T-helper 9 cell (primary cell): ENCODE measurements at places on chromosomes 13 and 19.

GRCh38 chr13:30053939-30054338, 203.5 kb upstream of the UBL3 start:
- DNase-seq = no peak

DNA sequence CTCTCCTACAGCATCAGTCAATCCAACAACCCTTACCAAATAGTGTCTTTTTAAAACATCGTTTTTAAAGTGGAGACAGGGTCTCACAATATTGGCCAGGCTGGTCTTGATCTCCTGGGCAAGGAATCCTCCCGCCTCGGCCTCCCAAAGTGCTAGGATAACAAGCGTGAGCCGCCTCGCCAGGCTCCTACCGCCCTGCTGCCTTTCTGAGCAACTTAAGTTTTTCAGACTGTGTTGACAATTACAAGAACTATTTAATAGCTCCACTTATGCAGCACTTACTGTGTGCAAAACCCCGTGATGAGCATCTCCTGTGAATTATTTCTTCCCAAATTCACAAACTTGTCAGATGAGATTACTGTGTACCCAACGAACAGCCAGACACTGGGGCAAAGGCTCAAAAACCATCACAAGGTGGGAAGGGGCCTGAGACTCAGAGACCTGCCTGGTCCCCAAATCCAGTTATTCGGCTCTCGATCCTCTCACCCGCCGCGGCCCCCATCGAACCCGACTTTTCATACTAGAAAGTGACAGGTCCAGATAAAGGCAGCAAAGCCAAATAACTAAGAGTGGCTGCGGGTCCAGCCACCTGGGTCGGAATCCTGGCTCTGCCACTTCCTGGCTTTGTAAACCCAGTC, 581 bp downstream of the RPL18 start:
- DNase-seq = no peak

DNA sequence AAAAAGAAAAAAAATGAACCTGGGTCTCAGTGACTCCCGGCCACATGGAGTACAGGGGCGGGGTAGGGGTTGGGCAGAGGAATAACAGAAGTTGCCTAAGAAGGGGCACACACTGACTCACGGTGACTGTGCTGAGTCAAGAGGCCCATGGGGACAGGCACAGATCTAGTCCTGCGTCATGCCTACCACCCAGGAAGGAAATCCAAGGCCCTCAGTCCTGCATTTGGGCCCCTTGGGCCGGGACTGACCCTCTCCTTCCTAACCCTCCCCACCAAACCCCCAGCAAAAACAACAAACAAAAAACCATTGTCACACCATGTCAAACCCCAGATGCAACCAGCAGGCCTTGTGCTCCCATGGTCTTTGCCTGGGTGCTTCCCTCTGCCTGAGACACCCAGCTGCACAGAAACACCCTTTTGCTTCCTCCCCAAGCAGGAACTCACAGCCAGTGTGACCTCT, 9.6 kb upstream of the NOTCH3 start:
- DNase-seq = no peak

DNA sequence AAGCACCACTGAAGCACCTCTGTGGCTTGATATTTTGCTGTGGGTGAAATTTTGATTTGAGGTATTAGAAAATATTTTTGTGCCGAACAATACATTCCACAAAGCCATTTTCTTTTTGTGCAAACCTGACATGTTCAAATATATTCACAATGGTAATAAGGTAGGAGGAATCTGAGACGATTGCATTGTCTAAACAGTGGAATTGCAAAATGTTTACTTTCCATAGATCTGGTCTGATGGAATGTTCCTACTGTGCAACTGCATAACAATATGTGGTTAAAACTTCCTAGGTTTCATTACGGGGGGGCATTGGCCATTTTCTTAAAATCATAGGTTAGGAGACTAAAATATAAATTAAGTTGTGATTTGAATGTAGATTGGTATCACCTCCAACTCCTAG, 42.7 kb upstream of the AKAP11 start:
- DNase-seq = no peak

DNA sequence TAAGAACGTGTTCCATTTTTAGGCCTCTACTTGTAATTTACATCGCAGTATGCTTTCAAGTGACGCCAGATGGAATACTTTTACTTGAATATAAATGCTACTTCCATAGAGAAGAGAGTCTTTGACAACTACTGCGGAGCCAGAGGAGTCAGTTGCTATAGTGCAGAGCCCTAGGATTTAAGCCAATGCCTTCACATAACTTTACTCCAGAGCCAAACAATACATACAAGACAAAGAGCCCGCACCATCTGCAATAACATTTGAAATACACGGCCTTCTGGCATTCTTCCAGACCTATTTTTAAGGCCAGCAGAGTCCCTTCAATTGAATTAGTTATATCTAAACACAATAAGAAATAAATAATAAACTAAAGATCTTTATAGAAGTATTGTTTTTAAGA, 59.4 kb downstream of the XPO4 start:
- no peak for DNase-seq

GRCh38 chr13:101757446-101758039, 305.1 kb downstream of the ITGBL1 start:
- no peak for DNase-seq

GRCh38 chr13:112171570-112171965, 104.6 kb downstream of the SOX1 start:
- DNase-seq = no peak

- DNase-seq = no peak
Measured at GRCh38 chr19:2138061-2138728, 13.2 kb downstream of the AP3D1 start.

DNA sequence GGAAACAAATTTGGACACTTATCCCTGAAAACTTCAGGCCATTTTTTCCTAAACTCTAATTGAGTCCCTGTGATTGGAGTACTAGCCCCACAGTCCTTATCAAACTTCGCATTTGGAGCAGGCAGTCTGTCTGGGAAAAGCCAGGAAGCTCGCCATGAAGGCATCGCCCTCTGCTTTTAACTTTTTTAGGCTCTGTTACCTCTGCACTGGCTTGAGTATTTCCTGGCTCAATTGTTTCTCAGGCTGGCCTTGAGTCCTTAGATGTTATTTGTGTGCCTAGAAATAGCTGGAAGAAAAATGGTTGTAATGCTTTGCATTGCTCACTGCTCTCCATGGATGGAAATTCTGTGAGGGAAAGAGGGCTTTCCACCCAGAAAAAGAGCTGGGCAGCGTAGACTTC, 24.2 kb downstream of the ACTN4 start:
- DNase-seq = no peak

GRCh38 chr19:49017666-49018351, 918 bp upstream of the LHB start:
- DNase-seq = peak; percentile 56

DNA sequence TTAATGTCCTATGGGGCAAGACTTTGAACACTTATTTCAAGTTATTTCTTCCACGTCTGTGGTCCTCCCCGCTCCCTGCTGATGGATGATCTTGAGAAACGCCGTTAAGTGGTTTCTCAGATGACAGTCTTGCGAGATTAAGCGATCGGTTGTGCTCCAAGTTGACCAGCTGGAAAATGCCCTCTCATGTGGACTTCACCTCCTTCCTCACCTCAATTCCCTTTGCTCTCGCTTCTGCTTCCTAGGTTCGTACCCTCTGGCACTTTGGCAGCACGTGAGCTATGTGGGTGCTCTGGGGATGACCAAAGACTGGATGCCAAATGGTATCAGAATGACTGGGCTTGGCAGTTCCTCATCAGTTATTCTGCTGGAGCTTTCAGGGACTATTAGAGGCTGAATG, 480.0 kb downstream of the ZNF536 start:
- DNase-seq = no peak

GRCh38 chr13:19071161-19071936, 110.3 kb downstream of the TUBA3C start:
- DNase-seq = no peak

GRCh38 chr13:106570299-106570852, 2.4 kb upstream of the ARGLU1 start:
- peak; percentile 40 for DNase-seq

GRCh38 chr19:6362027-6362350, 658 bp downstream of the CLPP start:
- DNase-seq = no peak

- no peak for DNase-seq
Measured at GRCh38 chr13:44303681-44304432, 69.8 kb upstream of the SERP2 start.

DNA sequence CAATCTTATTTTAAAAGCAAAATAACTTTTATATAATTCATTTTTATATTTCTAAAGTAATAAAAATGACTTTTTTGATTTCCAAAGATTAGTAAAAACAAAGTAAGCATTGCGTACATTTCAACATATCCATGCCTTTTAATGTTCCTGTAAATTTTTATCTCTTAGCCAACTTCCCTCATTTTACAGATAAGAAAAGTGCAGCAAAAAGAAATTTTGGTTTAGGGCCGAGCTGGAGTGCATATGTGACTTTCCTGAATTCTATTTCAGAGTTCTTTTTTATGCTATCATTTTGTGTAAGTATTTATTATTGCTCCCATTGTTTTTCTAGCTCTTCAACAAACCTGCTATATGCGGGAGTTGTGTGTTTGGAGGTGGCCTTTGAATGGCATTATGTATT, 195.3 kb downstream of the NHLRC3 start:
- DNase-seq = no peak

DNA sequence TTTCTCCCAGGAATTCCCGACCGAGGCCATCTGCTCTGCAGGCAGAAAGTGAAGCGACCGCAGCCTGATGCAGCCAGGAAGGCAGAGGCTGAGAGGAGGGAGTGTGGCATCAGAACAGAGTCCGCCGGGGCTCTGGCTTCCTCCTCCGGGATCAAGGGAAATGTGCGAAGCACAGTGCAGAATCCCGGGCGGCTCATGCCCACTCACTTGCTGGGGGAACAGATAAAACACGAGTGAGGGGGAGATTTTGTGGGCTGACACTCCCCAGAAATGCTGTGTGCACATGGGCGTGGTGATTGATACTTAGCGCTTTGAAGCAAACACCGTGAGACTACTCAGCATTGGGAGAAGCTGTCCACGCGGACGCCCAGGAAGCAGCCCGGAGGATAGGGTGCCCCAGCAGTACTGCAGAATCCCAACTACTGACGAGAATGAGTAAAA, 75.3 kb upstream of the POMP start:
- DNase-seq = no peak

DNA sequence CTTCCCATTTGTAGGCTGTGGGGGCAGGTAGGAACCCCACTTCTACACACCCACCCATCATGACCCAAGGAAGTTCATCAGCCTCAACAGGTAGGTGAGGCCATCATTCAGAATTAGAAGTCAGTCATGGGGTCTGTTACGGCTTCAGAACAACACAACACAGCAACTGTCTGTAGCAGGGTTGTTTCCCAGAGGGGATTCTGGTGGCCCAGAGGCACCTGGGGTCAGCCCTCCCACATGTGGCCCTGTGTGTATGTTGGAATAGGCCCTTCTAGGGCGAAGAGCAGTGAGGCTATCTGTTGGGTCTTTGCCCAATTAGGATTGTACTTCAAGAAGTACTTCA, 3.4 kb downstream of the IGFLR1 start:
- no peak for DNase-seq

- no peak for DNase-seq
Measured at GRCh38 chr13:75132701-75133695, 349.0 kb downstream of the TBC1D4 start.

DNA sequence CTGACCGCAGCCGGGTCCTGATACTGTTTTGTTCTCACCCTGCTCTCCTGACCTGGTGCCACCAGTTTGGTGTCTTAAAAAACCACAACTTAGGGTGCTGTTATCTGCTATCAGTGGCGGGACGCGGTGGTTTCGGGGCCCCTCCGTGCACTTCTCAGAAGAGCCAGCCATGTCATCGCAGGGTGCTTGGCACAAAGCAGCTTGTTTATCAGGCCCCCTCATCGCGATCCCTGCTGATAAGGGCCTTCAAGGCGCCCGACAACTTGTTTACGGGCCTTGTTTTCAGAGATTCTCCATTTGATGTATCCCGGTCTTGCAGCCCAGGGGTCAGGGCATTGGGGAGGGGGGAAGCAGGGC, 58.1 kb upstream of the KLF2 start:
- peak; percentile 51 for DNase-seq

DNA sequence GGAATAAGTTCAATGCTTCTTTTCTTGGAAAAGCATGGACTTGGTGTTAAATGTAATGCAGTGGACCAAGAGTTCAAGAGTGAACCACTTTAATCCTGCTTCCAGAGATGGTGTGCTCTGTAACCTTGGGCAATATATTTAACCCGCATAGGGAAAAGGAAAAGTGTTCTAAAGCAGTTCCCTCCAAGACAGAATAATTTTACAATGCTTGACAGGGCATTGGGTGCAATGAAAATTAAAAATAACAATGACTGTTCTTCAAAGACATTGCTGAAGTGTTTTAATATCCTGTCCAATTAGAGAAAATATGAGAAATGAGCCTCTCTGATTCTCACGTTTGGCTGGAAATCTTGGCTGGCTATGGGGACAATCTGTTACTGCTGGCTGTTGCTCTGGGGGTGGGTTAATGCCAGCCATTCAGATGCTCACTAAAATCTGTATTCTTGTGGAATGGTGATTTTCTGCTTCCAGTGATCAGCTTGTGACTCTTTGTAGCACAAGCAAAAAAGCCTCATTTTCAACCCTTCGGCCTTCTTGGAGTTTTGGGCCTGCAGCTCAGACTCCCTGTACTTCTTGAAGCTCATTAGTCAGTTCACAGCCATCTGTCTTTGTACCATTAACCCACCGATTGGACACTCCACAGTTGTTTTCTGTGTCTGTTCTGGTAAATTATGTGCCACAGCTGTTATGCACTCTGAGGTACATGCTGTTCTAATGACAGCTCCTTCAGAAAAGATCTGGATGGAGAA, 310.6 kb downstream of the LMO7 start:
- no peak for DNase-seq

- DNase-seq = no peak
Measured at GRCh38 chr19:44869733-44870470, 21.2 kb upstream of the TOMM40 start.

DNA sequence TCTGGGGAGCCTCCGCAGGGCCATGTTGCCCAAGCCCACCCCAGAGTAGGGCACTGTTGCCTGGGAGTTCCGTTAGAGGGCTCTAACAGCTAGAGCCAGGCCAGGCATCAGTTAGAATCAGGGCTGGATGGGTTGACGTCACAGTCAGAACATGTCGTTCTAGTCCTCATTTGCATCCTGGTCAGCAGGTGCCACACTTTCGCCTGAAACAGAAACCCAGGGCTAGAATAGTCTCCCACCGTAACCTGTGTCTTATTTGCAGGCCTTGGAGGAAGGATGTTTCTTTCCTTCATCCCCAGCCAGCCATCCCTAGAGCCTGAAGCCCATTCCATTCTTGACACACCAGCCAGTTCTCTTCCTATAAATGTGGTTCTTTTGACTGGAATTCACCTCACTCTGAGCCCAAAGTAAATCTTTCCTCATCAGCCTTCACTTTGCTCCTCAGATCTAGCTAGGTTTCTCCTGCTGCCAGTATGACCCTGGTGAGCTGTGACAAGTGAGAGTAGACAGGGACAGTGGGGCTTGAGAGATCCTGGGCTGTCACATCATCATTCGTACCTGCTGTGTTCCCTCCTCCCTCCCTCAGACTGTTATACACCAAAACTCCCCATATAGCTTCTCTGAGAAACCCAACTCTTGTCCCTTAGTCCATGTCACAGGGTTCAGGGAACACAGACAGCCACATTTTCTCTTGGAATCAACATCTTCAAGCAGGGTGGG, 12.2 kb upstream of the CCDC97 start:
- DNase-seq = no peak
